B cell (primary cell): ENCODE measurements at places on chromosomes 1 and 21.
A peak's percentile ranks its signal among the peaks of the same experiment; 100 is the strongest.

DNA sequence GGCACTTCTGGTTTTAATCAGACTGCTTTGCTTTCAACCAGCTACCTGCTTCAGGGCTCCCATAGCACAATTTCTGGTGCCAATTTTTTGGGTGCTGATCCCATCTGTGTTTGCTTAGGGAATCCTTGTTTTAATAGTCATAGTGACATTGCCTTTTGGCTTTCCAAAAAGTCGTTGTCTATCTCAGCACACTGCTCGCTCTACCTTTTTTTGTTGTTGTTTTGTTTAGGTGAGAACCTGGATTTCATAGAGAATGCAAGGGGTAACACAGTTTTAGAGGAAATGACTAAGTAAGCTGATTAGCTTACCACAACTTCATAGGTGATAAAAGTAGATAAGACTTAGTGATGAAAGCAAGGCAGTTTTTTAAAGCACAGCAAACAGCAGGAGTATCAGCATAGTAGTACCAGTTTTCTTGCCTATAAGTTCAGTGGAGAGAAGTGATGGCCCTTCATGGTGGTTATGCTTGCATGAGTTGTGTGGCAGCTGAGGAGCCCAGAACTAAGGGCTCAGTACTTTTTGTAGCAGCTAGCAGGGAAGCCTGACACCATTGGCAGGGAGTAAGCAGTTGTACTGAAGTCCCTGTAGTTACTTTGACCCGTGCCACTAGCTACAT lies 31.3 kb downstream of the NEK7 start:
- DNase-seq = no peak

- no peak for DNase-seq
These were observed 35.6 kb downstream of the SOX13 start for GRCh38 chr1:204108312-204109141.

DNA sequence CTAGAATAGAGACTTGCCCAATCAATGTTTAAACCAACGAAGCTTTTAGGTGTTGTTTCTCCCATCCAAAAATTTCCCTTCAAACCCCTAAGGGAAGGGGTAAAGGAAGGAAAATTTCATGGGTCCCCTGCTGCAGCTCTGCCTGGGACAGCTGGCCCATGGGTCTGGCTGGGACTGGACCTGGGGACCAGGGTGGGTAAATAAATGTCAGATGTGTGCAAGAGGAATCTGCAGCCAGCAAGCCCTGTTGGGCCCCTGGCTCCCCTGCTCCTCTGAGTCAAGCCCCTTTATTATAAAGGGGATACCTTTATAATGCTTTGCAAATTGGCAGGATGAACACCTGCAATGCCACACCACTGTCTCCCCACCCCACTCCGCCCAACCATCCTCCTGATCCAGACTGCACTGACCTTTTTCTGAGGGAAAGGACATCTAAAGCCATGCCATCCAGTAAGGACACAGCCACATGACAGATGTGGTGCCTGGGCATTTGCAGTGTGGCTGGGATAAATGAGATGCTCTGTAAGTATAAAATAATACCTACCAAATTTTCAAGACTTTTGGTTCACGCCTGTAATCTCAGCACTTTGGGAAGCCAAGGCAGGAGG lies 1.9 kb upstream of the TMEM125 start:
- no peak for DNase-seq

DNA sequence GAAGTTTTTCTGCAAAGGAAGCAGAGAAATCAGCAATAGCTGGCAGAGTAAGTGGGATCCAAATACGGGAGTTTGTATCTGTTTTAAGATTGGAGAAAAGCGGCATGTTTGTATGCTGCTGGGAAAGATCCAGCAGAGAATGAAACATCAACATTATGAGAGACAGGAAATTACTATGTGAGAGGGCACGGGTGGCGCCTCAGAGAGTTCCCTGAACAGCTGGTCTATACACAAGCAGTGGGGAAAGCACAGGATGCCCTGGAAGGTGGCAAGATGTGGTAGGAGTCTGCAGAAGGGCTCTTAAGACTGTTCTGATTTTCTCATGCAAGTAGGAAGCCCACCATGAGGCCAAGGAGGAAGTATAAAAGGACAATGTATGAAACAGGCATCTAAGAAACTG lies 130.4 kb downstream of the RERE start:
- no peak for DNase-seq

GRCh38 chr1:113247355-113247754 lies 143.0 kb upstream of the MAGI3 start:
- DNase-seq = no peak

GRCh38 chr1:4021974-4022268 lies 121.8 kb upstream of the C1orf174 start:
- no peak for DNase-seq

GRCh38 chr1:4045397-4046010 lies 145.4 kb upstream of the C1orf174 start:
- DNase-seq = peak; percentile 28

GRCh38 chr1:34409689-34410229 lies 233.1 kb downstream of the C1orf94 start:
- no peak for DNase-seq

DNA sequence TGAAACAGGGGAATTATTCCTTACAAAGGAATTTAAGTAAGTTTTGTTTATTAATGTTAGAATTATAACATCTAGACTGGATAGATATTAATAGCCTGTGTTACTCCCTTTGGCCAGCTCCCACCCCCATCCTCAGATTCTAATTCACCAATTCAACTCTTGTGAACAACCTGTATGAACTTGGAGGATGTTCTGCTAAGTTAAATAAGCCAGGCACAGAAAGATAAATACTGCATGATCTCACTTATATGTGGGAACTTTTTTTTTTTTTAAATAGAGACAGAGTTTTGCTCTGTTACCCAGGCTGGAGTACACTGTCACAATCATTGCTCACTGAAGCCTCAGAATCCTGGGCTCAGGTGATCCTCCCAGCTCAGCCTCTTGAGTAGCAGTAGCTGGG lies 32.2 kb downstream of the EFCAB7 start:
- no peak for DNase-seq

GRCh38 chr1:162087111-162087510 lies 17.6 kb downstream of the NOS1AP start:
- no peak for DNase-seq

GRCh38 chr1:30768830-30769718 lies 11.5 kb upstream of the LAPTM5 start:
- no peak for DNase-seq
